CD4-positive, alpha-beta T cell treated with Interleukin-4 for 1 hour (primary cell): ENCODE measurements at places on chromosomes 13 and 19.

DNA sequence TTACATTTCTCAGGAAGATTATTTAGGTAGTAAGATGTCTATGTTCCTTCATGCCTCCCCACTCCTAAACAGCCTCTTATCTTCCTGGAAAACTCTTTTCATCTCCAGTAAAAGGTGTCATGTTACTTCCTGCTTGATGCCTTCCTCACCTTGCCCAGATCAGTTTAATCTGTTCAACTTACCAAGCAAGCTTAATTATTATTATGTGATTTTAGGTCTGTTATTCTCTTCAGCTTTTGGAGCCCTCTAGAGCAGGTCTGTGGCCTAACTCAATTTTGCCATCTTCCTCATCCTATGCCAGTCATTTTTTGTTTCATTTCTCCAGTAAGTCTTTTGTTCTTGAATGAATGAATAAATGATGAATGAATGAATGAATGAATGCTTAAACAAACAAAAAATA lies 528.4 kb downstream of the DCT start:
- DNase-seq = no peak

- peak; percentile 84 for DNase-seq
Measured at GRCh38 chr19:56120371-56121179, 520 bp downstream of the ZNF787 start.

DNA sequence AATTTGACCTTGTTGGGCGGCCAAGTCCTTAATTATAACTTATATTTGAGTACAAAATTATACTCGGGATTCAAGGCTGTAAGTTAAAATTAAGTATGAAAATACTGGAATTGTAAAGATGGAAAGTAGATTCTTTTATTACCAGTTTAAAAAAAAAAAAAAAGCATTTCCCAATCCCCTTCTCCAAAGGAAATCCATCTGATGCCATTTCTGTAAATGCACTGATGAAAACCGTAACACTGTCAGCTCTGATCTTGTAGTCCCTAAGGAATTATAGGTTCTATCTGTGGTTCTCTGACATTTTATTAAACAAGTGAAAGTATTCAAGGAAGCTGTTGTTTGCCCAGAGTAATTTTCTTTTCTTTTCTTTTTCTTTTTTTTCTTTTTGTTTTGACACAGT lies 41.6 kb upstream of the HNRNPA1L2 start:
- no peak for DNase-seq

DNA sequence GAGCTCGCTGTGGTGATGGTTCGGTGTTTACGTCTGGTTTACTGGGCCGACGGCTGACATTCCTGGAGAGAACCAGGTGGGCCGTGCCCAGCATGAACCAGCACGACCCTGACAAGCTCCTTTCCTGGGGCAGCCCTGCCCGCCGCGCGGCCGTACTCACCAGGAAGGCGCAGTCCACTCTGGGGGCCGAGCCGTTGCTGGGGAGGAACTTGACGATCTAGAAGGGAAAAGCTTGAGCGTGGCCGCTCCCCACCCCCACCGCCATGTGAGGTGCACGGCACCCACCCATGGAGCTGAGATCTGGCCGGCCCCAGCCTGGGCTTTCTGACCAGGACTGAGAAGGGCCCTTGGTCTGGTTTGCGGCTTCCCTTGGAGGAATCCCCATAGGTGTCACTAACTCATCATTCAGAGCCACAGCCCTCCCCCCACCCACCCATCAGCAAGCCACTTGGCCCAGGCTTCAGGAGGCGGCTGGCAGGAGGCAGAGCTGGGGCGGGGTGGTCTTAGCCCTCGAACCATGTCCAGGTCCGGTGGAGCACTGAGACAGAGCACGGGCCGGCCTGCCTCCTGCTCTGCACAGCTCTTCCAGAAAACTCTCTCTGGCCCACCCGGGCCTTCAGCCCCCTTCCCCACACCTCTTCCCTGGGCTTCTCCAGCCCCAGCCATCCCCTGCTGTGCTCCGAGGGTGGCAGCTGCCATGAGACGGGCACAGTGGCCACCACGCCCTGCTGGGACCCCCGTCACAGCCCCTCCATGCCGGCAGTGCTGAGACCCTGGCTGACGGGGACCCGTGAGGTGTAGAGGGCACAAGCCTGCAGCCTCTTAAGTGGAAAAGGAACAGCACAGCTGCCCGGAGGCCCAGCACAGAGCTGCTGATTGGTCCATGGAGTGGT lies 6.2 kb downstream of the ATP4B start:
- DNase-seq = no peak

GRCh38 chr19:49570997-49571676 lies 9.2 kb downstream of the NOSIP start:
- peak; percentile 35 for DNase-seq

GRCh38 chr19:14369399-14370168 lies 11.7 kb upstream of the ADGRE5 start:
- DNase-seq = peak; percentile 93

- DNase-seq = no peak
Measured at GRCh38 chr13:109212650-109213049, 573.7 kb downstream of the IRS2 start.

- DNase-seq = no peak
Measured at GRCh38 chr13:80888390-80888789, 547.5 kb upstream of the SPRY2 start.

DNA sequence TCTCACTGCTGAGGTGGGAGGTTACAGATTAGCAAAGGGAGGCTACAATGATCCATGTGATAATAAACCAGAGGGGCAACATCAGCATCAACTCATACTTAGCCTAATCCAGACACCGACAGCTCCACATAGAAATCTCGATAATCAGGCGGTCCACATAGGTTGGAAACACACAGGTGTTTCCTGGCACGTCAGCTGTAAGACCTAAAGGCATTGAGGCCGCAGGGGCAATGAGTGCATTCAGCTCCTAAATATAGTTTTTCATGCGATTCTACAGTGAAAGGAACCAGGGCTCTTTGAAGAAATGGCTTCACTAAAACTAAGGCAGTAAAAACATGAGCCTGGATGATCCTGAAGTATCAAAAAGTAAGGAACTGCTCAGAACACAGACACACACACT lies 19.3 kb downstream of the PLPP2 start:
- DNase-seq = no peak

DNA sequence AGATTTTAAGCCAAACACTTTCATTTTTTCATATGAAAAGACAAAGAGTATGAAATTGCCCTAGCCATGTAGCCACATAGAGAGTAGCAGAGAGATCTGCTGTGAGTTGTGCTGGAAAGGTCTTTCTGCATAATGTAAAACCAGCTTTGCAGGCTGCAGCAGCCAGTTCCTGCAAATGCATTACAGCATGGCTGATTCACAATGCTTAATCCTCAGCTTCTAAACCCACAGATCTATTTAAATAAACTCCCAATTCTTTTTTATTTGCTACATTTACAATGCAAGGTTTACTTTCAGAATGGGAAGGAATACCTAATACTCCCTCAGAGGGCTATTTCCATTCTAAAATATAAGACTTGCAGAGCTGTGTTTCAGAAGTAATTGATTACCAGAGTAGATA lies 185.6 kb upstream of the STARD13 start:
- DNase-seq = no peak

- no peak for DNase-seq
Measured at GRCh38 chr19:36115453-36116343, at the start of gene TBCB. TSS of gene TBCB (plus strand) at chr19:36115468. CDS start at chr19:36115561, 93 bp downstream.

- DNase-seq = no peak
Measured at GRCh38 chr19:30387311-30388115, 15.3 kb downstream of the ZNF536 start.
